ENCODE measurements at places on chromosomes 3 and 15.

GRCh38 chr3:58609990-58610389 is 32.8 kb upstream of the FAM107A start:
- DNase-seq: no peak

GRCh38 chr3:41503998-41504623 is 304.8 kb downstream of the CTNNB1 start:
- DNase-seq: no peak

GRCh38 chr3:48966876-48967361 is 23.1 kb upstream of the P4HTM start:
- DNase-seq: no peak

- no peak for DNase-seq
These were observed 144.6 kb downstream of the MCTP2 start for GRCh38 chr15:94375997-94376396.

DNA sequence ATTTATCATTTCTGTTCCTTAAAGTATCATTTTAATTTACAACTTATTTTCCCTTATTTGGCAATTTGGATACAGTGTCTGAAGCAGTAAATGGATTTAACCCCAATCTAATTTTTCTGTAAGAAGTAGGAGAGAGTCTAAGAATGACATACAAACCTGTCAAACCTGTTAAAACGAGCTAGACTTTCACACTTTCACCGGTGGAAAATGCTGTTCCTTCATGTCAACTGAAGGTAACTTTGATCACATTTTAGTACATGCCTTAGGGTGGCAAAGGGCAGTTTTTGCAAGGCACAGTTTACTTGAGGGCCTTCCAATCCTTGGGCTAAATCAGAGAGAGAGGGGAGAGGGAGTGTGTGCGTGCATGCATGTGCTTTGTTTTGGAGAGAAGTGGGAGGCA is 221.4 kb downstream of the THSD4 start:
- no peak for DNase-seq

DNA sequence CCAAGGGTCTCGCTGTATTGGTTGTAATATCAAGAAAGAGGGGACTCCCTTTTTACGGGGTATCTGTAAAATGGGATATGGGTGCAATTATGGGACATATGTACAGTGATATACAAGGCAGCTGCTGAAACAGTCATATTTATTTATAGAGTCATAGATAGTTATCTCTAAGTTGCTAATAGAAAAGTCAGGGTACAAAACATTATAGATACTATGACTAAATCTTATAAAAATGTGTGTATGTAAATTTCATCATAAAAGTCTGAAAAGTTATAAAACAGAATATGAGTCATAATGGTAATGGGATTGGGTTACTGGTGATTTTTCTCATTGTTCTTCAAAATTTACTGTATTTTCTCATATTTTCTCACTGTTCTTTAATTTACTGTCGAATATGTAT is 344.9 kb upstream of the SLCO3A1 start:
- DNase-seq: no peak

GRCh38 chr15:85620690-85621049 is 174.1 kb downstream of the KLHL25 start:
- DNase-seq: no peak

DNA sequence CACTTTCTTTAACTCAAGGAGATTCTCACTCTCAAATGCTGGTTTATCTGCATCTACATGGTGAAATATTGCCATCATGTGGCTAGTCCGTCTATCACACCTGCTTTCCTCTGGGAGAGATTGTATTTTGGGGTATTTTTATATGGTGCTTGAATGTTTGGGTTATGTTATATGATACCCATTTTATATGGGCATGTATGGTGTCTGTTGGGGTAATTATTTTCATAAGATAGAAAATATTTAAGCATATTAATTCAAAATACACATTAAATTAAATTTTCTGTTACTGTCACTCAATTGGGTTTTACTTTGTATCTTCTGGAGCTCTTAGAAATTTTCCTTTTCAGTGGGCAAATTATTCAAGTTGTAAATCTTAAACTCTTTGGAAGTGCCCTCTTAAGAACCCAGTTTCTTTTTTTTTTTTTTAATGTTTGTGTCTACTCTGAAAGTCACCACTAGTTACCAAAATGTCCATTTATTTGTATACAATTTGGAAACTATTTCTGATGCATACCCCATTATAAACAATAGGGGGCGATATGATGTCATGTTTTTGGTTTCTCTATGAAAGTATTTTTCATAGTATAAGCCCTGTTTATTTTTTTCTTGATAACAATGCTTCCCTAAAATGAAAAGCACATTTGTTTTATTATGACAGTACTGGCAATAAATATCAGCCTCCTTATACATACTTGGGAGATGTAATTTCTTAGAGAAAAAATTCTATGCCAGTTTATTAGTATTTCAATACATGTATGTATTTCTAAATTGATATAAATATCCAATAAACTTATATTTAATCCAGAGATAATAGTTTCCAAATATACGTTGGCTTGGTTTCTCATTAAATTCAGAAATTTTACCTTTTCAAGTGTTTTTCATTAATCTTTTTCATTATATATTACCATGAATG is 36.1 kb upstream of the PLSCR5 start:
- DNase-seq: peak; percentile 10

- DNase-seq: no peak
These were observed 16.9 kb downstream of the TIGIT start for GRCh38 chr3:114310695-114311094.

GRCh38 chr15:70212963-70213315 is 115.2 kb upstream of the TLE3 start:
- DNase-seq: no peak

DNA sequence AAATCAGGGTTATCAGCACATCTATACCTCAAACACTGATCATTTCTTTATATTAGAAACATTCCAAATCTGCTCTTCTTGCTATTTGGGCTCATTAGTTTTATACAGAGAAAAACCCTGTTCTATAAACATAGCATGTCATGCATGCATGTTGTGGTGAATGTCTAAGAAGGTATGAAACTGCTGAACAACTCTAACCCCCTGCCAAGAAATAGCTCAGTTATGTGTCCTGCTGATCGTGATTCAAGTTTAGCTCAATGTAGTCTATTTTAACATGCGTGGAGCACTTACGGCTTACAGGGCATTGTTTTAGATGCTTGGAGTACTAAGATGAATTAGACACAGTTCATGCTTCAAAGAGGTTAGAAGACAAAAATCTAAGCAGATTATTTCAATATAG is 35.8 kb downstream of the MYH15 start:
- peak; percentile 59 for DNase-seq

GRCh38 chr3:127044996-127045395 is 62.1 kb downstream of the PLXNA1 start:
- DNase-seq: no peak

GRCh38 chr15:85525755-85526154 is 145.4 kb downstream of the AKAP13 start:
- no peak for DNase-seq

- no peak for DNase-seq
These were observed 39.4 kb upstream of the CCR4 start for GRCh38 chr3:32912046-32912445.

GRCh38 chr15:32029409-32029861 is 880 bp upstream of the CHRNA7 start:
- no peak for DNase-seq

DNA sequence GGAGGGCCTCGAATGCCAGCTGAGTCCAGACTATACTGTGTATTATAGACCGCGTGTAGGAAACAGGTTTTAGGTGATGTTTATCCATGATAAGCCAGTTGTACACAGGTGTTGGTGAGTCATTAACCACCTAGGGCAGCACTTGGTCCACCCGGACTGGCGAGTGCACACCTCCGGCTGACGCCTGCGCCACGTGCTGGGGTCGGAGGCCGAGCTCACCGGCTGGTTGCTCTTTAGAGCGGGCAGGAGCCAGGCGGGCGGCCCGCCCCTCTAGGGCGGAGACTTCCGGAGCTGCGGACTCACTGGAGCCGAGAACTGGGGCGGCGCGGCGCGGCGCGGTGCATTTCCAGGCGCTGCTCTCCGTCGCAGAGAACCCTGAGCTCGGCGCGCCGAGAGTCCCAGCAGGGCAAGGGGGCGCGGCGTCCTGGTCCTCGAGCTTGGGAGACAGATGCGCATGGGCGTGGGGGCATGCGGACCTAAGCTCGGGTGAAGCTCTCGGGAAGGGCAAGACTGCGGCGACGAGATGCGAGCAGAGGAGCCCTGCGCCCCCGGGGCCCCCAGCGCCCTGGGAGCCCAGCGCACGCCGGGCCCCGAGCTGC is at the start of gene ESYT3:
ESYT3 (plus strand) TSS at position 341 of the 599 bp plus-strand sequence; CDS start at position 524, 183 bp downstream.
- DNase-seq: no peak

GRCh38 chr15:66956672-66957430 is 108.6 kb upstream of the SMAD3 start:
- no peak for DNase-seq

DNA sequence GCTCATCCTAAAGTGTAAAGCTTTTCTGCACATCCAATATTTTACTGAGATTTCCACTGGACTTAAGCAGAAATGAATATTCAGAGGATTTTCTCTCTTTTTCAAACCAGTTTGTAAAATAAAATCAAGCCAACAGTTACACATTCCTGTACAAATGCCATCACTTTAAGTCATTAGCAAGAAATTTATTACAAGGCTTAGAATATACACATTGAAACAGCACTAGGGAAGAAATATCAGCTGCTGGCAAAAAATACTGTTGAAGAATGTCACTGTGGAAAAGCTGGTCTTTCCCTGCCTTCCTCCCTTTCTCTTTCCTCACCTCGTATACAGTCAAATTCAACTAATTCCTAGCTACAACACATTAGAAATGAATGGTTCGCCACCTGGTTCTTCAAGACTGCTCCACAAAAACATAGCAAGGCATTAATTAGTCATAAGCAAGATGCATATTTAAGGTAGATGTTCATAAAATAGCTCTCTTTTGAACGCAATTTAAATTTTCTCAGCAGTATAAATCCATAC is 21.3 kb downstream of the PLOD2 start:
- DNase-seq: no peak

DNA sequence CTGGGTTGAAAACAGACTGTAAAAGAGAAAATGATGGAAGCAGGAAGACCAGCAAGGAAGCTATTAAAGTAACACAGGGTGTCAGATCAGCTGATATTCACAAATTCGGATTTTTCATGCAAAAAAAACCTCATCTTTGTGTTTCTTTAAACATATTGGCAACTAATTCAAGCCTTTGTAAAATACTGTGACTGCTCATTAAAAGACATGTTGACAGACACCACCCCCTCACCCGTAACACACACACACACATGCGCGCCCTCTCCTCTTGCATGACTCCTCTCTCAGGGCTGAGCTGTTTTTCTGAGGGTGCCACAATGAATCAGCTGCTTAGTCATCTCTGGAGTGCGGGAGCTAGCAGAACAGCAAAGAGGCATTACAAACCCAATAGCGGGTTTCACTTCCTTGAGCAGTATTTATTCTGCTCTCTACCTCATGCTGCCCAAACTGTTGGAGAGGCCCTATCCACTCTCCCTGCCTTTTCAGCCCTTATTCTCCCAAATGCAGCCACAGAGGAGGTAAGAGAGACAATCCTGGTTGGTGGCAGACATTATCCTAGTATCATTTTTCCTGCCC is 35.8 kb upstream of the CCDC80 start:
- DNase-seq: peak; percentile 99

Data from skeletal muscle cell (primary cell).